GM23338 (cell line): ENCODE measurements at places on chromosomes 5 and 9. TPM values are rescaled to one million over a fixed set of nuclear protein-coding genes. Genes with fewer than 3 reads are reported as not detected.

- DNase-seq = no peak
Measured at GRCh38 chr9:37498457-37498856, 12.7 kb downstream of the POLR1E start.

DNA sequence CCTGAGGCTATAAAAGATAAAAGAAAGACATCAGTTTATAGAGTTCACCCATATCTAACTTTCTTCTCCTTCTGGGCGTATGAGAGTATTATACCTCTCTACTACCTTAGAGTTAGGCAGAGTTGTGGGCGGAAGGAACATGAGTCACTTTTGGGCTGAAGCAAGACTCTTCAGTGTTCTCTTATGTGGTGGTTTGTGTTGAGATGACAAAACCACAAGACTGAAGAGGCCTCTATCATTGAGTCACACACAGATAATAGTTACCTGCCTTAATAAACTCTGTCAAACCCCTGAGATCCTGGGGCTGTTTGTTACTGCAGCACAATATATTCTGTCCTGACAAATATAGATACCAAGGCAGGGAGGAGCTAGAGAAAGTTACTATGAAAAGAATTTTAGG, 184.2 kb downstream of the EFNA5 start:
- DNase-seq = no peak

Gene CD14
- total RNA-seq = not detected in 2 replicates

Gene PRSS3
- total RNA-seq = 2.5 and 4.2 TPM in 2 replicates

GRCh38 chr5:158619083-158619788, 480.5 kb downstream of the EBF1 start:
- no peak for DNase-seq

DNA sequence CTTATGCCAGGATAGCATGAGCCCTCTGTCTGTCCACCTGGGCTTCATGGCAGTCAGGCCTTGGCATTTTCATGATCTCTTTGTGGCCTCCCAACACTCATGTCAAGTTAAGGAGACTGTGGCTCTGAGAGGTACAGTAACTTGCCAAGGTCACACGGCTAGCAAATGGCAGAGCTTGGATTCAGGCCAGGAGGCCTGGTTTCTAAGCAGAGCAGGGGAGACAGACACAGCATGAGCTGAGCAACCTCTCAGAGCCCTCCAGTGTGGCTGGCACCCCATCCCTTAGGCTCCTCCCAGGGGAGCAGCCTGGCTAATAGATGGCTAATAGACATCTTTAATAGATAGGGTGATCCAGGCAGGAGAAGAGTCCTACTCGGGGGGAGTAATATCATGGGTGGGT, 4.1 kb downstream of the SYNPO start:
- no peak for DNase-seq

DNA sequence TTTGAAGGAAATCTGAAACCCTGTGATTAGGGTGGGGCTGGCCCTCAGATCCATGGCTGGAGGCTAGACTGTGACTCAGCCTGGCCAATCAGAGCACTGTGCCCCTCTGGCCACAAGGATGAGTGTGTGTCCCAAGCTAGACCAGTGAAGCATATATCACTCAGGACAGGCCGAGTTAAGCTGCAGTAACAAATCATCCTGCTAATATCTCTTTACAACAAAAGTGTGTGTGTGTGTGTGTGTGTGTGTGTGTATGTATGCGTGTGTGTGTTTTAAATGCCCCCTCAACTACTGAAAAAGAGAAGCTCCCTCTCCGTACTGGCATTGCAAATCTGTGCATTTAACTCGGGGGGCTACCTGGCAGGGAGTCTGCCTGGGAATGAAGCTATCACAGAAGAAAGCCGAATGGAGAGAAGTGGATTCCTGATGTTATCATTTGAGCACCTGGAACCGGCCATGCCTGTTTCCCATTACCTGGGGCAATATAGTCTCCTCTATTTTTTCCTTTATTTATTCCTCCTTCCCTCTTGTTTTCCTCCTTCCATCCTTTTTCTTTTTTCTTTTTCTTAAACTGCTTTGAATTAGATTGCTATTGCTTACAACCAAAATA, 25.6 kb downstream of the STC2 start:
- DNase-seq = peak; percentile 36

GRCh38 chr5:167912941-167913665, 378.3 kb upstream of the WWC1 start:
- DNase-seq = peak; percentile 52

- peak; percentile 14 for DNase-seq
Measured at GRCh38 chr5:128736553-128736952, 198.5 kb upstream of the FBN2 start.

- peak; percentile 17 for DNase-seq
Measured at GRCh38 chr5:15286650-15287049, 213.3 kb upstream of the FBXL7 start.

DNA sequence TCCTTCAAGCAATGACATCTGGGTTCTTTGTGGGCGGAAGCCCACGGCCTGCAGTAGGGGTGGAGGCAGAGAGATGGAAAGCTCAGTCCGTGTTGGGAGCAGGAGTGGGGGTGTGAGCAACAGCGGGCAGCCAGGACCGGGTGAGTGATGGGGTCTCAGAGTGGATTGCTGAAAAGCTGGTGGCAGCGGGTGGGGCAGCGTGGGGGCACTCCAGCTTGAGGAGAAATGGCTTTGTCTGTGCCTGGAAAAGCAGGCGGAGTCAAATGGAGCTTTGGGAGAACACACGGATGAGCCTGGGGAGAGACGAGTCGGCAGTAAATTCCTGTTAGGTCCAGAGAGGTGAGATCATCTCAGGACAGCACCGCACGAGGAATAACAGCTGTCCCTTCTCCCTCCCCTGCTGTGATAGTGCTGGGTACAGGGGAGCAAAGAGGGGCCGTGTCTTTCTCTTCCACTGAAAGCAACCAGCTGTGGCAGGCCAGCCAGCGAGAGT, 42.1 kb downstream of the CACNA1B start:
- DNase-seq = no peak

DNA sequence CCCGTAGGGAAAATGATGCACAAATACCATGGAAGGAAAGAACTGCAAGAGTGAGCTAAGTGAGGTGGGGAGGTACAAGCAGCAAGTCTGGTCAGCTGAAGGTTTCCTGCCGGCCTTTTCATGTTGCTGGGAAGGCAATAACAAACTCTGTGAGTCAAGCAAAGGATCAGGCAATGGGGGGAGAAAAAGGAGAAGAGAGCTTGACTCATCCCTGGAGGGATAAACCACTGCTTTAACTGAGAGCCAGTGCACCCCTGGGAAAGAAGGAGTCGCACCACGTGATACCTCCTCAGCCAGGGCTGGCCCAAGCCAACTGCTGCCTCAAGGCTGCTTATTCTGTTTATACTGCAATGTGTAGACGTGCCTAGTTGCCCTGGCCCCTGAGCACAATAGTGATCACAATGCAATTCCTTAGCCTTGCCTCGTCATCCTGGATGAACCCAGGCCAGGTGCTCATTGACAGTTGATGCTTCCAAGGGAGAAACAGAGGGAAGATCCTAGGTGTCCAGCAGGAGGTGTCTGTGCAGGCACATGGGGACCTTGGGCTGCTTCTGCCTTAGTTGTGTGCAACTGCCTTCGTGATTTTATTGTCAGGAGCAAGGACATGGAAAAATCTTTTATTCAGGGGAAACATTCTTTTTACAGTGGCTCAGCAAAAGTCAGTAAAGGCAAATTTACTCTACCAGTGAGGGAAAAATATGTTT, 203.0 kb upstream of the TUT7 start:
- DNase-seq = no peak

Gene SHLD3
- total RNA-seq = 4.2 and 5.1 TPM in 2 replicates

DNA sequence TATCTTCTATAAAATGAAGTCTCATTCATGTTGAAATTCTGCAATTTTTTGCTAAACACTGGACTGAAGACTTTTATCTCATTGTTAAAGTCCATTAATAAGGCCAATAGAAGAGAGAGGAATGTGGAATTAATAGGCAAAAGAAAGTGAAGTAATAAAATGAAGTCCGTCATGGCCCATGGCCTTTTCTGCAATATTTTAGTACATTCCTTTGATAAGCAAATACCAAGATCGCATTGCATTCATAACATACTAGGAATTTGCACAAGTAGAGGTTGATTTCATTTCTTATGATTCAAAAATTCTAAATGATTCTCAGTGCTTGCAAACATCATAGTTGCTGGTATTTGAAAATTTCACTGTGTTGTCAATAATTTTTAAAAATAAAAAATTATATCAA, 664.0 kb downstream of the NR2F1-AS1 start:
- DNase-seq = no peak

DNA sequence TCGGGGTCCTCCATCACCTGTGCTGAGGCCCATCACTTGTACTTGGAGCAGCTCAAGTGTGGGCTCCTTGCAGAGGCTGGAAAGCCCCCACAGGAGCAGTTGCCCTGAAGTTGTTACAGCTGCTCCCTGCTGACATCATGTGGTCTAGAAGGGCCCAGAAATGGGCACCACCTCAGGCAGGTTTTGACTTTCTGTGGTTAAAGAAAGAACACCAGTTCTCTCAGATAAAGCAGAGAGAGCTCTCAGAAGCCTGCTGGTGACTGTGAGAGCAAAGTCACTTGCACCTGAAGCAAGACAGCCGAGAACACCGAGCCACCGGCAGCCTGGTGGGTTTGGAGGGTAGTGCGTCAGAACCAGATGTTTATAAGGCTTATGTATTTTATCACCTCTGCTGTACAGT, 70.4 kb downstream of the MVB12B start:
- DNase-seq = no peak

- DNase-seq = no peak
Measured at GRCh38 chr9:135644631-135645218, 5.4 kb upstream of the GLT6D1 start.

- DNase-seq = no peak
Measured at GRCh38 chr9:129459547-129460322, 161.2 kb downstream of the C9orf50 start.

GRCh38 chr5:142926549-142926948, 156.4 kb downstream of the ARHGAP26 start:
- no peak for DNase-seq

- DNase-seq = no peak
Measured at GRCh38 chr9:75671354-75671753, 219.1 kb upstream of the PCSK5 start.

DNA sequence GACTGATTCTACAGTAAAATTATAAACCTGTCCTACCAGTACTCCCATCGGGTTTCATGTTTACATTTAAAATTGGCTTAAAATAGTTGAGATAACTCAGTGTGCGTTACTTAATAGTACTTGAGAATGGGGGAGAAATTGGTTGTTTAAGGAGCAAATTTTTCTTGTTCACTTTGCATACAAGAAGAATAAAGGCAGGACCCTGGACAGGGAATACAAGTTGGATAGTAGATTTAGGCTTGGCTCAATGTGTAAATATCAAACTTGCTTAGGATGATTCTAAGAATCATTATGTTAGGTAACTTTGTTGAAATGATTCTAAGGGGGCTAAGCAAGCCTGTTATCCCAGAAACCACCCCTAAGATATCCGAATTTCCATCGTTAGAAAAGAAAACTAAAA, 448.4 kb upstream of the TLE4 start:
- no peak for DNase-seq

GRCh38 chr5:178392386-178392785, 159.8 kb upstream of the PHYKPL start:
- DNase-seq = no peak

Gene SLC27A6
- 3.4 and 4.8 TPM in 2 replicates for total RNA-seq

- DNase-seq = peak; percentile 21
Measured at GRCh38 chr5:167530548-167530947, 760.9 kb upstream of the WWC1 start.

GRCh38 chr5:61467766-61468482, 135.9 kb downstream of the ZSWIM6 start:
- DNase-seq = no peak

GRCh38 chr9:113787871-113788270, 88.2 kb upstream of the ZNF618 start:
- peak; percentile 37 for DNase-seq

DNA sequence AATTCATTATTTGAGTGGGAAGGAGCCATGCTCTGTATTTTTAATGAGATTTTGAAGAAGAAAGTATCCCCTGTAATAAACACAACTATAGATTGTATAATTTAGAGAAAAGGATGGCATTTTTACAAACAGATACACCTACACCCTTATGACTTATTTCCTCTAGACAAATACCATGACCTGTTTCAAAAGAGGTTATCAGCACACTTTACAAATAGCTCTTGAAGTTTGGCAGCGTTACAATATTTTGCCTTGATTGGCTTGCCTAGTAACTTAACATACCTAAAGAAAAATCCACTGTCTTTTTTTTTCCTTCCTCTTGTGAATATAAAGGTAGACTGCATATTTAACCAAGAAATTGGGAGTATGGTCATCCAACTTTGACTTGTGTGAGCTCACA, 28.5 kb upstream of the CETN3 start:
- no peak for DNase-seq

DNA sequence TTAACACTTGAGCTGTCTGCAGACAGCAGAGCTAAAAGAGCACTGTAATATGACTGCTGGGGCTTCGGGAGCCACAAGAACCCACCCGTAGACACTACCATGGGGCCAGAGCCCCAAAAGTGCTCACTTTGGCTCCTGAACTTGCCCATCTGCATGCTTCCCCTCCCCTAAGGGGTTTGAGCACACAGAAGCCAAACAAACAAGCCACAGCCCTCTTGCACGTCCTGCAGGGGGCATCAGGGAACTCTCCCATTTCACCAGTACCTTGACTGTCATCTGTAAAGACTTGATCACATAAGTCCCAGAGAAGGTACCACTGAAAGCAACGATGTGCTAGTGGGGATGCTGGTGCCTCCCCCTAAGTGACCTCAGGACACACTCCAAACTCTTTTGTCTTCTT, 681.8 kb downstream of the SEMA5A start:
- peak; percentile 78 for DNase-seq

- DNase-seq = no peak
Measured at GRCh38 chr5:140591747-140592372, 27.2 kb downstream of the SLC35A4 start.

- no peak for DNase-seq
Measured at GRCh38 chr9:87592554-87593358, 95.1 kb downstream of the DAPK1 start.

DNA sequence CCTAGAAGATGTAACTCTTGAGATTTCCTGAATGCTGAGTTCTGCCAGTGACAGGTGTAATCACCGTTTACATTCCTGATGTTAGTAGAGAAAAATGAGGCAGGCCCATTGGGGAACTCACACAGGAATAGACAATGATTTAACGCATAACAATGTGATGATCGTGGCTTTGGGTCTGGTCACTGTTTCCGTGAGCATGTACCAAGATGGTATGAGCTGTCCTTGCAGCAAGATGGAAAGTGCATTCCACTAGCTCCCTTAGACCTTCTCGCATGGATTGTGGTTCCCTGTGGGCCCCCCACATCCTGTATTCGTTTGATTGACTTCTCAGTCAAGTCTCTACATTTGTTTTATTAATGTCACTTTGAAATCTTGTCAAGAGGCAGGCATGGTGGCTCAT, 124.0 kb upstream of the DAP start:
- no peak for DNase-seq

Gene CPLANE1
- total RNA-seq = 6.6 and 8.3 TPM in 2 replicates

Gene DOLK
- 20.2 and 21.3 TPM in 2 replicates for total RNA-seq

DNA sequence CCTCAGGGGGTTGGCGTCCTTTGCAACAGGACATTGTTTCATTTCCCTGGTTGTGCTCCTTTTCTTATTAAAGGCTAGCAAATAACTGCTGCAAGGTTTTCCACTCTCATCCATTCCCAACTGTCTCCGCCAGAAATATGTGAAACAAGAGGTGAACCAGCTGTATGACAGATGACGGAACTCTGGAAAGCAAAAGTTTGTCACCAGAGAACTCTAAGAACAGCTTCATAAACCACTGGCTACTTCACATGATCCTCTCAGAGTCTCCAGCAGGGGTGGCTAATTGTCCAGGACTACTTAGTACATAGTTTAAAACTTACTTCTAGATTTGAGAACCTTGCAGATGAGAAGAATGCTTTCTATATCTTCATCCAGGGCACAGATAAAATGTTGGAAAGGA, 195.9 kb upstream of the RAD23B start:
- DNase-seq = no peak

GRCh38 chr5:108382784-108383330, 959 bp upstream of the FBXL17 start:
- peak; percentile 20 for DNase-seq

Gene MCTP1
- 4.2 and 13.6 TPM in 2 replicates for total RNA-seq

Gene RC3H2
- 37.5 and 42.1 TPM in 2 replicates for total RNA-seq
